ENCODE measurements at places on chromosomes 2 and 18.

GRCh38 chr2:70532244-70532935 is 21.2 kb downstream of the TGFA start:
- DNase-seq = no peak

GRCh38 chr2:129056309-129056958 is 737.8 kb upstream of the HS6ST1 start:
- DNase-seq = no peak

DNA sequence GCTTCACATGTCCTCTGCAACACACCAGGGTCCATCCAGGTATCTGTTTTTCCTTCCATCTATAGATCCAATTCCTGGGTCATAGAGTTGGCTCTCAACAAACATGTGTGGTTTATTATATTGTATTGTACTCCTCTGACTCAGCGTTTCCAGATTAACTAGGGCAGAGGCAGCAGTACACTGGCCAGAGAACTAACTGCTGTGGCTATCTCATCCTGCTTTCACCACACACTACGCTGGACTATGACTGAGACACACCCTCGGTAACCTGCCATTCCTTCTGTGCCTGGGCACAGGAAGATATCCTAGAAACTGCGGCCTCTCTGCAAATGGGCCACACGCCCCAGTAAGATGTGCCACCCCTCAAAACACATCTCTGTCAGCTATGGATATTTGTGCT is 159.8 kb upstream of the STK17B start:
- DNase-seq = no peak

GRCh38 chr2:230268606-230269243 is 43.2 kb downstream of the SP140 start:
- DNase-seq = no peak

GRCh38 chr2:15780912-15781574 is 159.3 kb upstream of the MYCN start:
- no peak for DNase-seq

- DNase-seq = no peak
Observed at GRCh38 chr2:99569386-99569785, 79.6 kb upstream of the REV1 start.

- no peak for DNase-seq
Observed at GRCh38 chr2:213220967-213221603, 63.2 kb upstream of the SPAG16 start.

GRCh38 chr2:136132825-136133155 is 14.8 kb upstream of the CXCR4 start:
- DNase-seq = no peak

DNA sequence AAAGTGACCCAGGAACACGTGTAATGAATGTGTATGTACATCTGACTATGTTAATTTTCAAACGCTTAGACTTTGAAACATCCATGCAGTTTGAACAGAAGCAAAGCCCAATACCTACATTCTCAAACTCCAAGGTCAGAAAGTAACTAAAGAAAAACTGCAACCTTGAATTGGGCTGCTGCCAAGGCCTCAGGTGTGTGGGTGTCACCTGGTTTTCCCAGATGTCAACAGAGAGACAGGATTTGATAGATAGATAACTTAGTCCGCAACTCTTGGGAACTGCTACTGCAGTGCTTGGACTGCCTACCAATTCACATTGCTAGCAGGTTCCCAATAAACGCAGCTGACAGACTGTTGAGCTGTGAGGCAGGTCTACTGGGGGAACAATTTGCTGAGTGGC is 78.7 kb upstream of the PAPOLG start:
- DNase-seq = no peak

- DNase-seq = no peak
Observed at GRCh38 chr2:2566396-2567323, 235.6 kb upstream of the MYT1L start.

DNA sequence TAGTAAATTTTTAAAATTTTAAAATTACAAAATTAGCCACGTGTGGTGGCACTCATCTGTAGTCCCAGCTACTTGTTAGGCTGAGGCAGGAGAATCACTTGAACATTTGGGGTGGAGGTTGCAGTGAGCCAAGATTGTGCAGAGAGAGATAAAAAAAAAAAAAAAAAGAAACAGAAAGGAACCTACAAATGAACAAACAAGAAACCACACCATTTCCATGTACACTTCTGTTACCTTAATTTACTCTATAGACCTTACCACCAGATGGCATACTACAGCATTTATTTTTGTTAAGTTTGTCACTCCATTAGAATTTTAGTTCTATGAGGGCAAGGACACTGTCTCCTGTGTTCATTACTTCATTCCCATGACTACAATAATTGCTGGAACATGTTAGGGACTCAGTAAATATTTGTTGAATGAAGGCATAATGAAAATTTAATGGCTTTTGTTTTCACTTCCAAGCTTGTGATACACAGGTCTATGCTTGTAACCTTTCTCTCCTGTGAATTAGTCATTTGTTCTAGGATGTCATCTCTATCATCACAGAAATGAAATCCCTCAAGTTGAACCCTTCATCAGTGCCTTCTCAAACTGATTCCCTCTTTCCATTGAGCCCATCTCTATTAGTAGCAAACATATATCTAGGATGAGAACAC is 76.0 kb downstream of the ARHGAP15 start:
- DNase-seq = no peak

All from cerebellum (tissue), 4 donors.